Cortex of kidney (tissue), 1 donor: ENCODE measurements at places on chromosomes 4 and X.

- no peak for DNase-seq
Measured at GRCh38 chrX:136193771-136194170, 46.4 kb downstream of the FHL1 start.

DNA sequence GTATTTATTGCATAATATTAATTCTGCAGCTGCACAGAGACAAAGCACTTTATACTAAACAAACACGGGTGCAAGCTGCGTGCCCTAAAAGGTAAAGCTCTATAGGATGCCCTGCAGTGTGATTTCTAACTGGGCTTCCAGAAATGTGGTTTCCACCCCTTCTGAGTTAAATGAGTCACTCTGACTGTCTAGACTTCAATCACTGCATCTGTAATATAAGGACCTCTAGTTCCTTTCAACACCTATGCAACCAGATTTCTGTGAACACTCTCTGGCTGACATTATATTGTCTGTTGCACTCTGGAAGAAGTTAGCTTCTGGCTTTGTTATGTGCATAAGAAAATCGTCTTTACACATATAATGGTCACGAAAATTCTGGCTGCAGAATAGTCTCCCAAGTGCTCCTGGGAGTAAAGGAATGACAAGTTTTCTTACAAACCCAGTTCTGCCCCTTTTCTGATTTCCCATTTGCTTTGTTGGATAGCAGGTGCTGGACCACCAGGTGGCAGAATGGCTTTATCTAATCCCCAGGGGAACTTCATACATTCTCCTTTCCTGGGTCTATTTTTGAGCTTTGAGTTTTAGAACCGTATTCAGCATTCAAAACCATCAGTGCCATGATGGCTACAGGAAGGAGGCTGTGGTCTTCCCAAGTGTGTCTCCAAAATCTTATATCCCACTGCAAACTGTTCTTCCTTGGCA, 842.2 kb downstream of the STIM2 start:
- no peak for DNase-seq

- no peak for DNase-seq
Measured at GRCh38 chr4:48343035-48343434, 1.7 kb downstream of the SLAIN2 start.

DNA sequence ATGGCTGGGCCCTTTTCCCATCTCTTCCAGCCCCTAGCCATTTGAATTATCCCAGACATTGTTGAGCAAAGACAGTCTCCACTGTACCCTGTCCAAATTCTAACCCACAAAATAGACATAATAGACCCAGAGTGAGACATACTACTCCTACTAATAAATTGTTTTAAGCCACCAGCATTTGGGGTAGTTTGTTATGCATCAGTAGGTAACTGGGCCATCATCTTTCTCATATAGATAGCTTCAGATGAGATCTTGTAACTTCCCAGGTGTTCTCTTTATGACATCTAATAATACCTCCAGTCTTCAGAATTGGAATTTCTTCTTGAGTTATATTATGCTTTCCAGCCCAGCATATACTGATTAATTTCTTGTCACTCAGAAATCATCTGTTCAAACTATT, 117.2 kb upstream of the OTUD4 start:
- no peak for DNase-seq

DNA sequence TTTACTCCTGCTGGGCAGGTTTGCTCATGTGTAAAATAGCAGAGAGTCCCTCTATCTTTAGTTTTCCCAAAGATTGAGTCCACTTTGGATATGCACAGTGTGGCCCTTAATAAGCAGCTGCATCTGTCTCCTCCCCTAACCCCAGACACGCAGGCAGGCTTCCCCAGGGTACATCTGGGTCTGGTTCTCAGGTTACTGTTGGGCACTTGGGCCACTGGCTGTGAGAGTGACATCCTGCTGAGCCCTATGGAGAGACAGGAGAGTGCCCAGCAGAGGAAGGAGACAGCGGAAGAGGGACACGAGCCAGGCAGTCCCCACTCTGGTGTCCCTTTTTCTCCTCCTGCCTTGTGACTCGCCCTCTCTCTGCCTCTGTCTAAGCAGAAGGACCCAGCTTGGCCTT, 16.0 kb downstream of the XK start:
- no peak for DNase-seq

- DNase-seq: no peak
Measured at GRCh38 chrX:106378616-106379015, 210.5 kb downstream of the PWWP3B start.

GRCh38 chr4:8121292-8122015, 37.2 kb downstream of the ABLIM2 start:
- DNase-seq: no peak

- DNase-seq: no peak
Measured at GRCh38 chrX:11886745-11887144, 128.7 kb downstream of the MSL3 start.

DNA sequence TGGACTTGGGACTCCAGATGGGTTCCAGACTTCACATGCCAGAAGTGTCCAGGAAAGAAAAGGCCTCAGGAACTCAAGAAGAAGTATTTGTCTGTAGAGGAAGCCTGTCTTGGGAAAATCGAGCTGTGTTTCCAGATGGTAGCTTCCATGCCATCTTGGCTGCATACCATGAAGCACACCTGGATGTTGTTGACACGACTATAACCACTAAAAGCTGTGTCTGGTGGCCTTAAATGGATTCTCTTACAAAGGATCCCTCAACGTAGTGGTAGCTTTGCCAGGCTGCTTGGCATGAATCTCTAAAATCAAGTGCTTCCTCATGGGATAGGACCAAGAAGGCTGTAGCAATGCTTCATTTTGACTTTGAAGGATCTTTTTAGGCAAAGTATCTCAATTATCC, 313.4 kb upstream of the BOD1L1 start:
- no peak for DNase-seq

- DNase-seq: no peak
Measured at GRCh38 chr4:173051716-173052115, 116.9 kb upstream of the GALNT7 start.

DNA sequence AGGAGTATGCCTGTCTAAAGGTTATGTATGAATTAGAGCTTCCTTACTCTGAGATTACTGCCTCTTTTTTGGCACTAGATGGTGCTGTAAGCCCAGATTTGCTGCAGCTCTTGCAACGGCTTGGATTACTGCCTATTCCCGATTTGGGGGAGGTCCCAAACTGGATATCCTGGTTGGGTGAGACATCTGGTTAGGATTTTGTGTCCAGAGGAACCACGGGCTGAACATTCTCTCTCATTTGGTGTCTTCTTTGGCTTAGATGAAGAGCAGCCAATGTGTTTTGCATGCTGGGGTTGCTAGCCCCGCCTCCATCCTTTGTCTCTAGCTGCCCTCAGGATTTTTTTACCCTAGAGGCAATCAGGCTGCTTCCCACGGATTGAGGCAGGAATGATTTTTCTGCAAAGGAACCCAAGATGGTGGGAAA, 31.9 kb downstream of the F8A1 start:
- DNase-seq: no peak

- no peak for DNase-seq
Measured at GRCh38 chr4:153791746-153792617, 3.1 kb upstream of the SFRP2 start.

- DNase-seq: no peak
Measured at GRCh38 chrX:23598575-23598974, 68.7 kb upstream of the PRDX4 start.

DNA sequence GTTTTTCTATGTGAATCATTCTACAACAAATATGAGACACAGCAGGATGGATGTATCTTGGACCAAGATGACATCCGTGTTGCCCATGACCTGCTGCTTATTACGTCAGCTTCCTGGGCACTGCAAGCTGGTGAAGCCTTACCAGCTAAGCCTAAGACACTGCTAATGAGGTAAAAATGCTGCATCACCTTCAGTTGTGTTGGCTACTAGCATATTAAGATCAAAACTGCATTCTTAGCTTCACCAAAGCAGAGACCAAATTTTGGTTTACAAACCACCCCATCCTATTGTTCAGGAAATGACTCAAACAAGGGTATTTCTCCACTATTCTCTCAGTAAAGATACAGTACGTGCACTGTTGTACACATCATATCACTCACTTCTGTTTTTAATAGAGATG, 50.3 kb downstream of the MAML3 start:
- DNase-seq: no peak

- no peak for DNase-seq
Measured at GRCh38 chr4:53161787-53162433, 204.0 kb downstream of the SCFD2 start.

DNA sequence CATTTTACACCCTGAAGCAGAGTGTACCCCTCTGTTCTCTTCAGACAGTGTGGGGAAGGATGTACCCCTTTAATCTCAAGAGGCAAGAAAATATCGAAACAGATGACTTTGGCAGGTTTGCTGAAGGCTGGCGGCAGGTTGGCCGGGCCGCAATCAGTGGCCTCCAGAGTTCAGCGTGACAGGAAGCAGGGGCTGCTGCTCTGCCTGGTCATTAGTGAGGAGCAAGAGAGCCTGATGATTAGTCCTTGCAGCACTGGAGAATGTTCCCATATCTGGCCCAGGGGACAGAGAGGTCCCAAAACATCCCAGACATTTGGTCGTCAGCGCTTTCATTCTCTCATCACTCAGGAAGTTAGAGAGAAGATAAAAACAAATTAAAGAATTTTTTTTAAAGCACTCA, 352.8 kb downstream of the SPRY1 start:
- no peak for DNase-seq

GRCh38 chrX:108022491-108023089, 22.3 kb upstream of the VSIG1 start:
- DNase-seq: no peak

DNA sequence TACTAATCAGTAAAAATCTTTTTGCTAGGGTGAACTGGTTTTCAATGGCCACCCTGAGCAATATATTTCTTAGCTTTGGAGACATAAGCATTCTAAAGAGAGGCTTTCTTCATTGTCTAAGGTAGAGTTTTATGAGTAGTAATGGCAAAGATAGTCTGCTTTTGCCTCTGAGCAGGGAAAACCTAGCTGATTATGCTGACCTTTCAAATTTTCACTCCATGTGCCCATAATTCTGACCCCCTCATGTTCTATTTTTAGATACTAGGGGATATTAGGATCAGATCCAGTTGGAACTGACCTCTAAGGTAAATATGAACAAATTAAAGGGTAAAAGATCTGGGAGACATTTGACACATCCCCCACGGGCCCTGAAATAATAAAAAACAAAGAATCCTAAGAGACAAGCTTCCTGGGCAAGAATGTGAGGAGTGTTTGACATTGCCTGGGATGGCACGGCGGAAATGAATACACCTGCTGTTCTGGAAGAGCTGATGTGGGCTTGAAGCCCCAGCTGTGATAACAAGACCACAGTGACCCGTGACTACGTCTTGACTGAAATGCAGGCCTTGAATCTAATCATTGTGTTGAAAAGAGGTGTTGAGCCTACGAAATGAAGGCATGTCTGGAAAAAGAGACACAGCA, 392.1 kb upstream of the FRG1 start:
- no peak for DNase-seq

- DNase-seq: no peak
Measured at GRCh38 chr4:26030260-26030667, 116.2 kb downstream of the SMIM20 start.

- DNase-seq: no peak
Measured at GRCh38 chr4:161134795-161135194, 1029.0 kb downstream of the FSTL5 start.

DNA sequence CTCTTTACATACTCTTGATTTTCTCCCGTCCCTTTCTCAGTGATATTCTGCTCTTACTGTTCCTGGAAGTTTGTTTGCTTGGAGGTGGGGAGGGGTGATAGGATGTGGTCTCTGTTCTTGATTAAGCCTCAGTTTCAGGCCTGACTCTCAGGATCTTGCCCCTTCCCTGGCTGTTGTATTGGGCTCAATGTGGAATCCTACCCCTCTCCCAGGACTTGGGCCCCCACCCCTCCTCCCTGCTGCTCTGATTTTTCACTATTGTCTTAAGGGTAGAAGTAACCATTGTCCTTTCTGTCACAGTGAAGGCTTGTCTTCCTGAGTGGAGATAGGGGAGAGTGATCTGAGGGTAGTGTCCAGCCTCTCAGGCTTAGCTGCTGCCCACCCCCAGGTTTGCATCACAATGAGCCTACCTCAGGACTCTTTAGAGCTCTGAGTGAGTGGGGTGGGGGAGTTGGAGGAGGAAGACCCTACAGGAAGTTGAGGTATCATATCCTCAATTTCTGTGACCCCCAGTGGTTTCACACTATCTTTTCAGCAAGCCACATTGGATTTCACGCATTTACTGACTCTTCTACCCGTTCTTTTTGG, 16.5 kb downstream of the CDKL5 start:
- DNase-seq: no peak

- DNase-seq: no peak
Measured at GRCh38 chrX:132631579-132632232, 142.9 kb upstream of the MBNL3 start.

DNA sequence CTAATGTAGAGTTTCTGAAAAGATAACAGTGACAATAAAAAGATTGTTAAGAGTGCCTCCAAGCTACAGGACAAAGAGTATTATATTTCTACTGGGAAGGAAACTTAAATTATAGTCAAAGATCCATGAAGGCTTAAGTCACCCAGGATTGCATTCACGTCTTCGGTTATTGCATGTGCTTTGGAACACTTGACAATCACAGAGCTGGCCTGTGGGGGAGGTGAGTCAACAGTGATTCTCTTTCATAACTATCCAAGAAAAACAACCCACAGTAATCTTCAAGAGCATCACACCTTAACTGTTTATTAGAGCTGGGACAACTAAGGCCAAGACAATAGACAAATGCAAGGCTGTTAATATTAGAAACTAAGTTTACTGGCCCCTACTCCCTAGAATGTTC, 40.3 kb downstream of the PDGFC start:
- DNase-seq: no peak

DNA sequence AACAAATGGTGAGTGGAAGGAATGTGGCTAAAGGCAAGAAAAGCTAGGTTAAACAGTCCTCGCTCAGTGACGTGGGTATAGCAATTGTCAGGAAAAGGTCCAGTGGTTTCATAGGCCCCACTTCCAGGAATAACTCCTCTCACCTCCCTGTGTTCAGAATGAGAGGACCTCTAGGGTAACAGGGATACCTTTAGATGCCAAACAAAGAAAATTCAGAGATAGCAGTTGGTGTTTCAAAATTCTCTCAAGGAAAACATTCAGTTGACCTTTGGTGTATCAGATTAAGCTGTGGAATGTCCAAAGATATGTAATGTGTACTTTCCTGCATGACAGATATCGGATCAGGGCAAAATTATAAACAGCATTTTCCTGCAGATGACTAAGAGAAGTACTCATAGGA, 155.9 kb downstream of the ARHGAP6 start:
- DNase-seq: no peak
